ENCODE measurements at places on chromosomes 2 and 18.
A peak's percentile ranks its signal among the peaks of the same experiment; 100 is the strongest.

GRCh38 chr18:6807515-6808257 is 78.2 kb downstream of the ARHGAP28 start:
- no peak for DNase-seq

DNA sequence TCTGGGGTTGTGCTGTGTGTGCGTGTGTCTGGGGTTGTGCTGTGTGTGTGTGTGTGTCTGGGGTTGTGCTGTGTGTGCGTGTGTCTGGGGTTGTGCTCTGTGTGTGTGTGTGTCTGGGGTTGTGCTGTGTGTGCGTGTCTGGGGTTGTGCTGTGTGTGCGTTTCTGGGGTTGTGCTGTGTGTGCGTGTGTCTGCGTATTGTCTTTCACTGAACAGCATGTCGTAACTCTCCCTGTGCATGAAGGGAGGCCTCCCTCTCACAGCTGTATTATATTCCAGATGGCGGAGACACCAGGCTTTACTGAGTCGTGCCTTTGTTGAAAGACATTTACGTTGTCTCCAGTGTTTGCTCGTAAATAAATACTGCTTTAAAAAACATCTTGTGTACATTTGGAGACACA is 5.9 kb downstream of the ACKR3 start:
- no peak for DNase-seq

GRCh38 chr2:176584333-176584732 is 315.1 kb downstream of the MTX2 start:
- DNase-seq = no peak

GRCh38 chr2:8406271-8406670 is 275.6 kb upstream of the ID2 start:
- no peak for DNase-seq

- DNase-seq = no peak
Observed at GRCh38 chr2:109378682-109379081, 235.1 kb downstream of the SEPTIN10 start.

GRCh38 chr2:69154106-69154505 is 141.1 kb downstream of the ANTXR1 start:
- DNase-seq = no peak

GRCh38 chr2:7634409-7634808 is 717.2 kb downstream of the RNF144A start:
- DNase-seq = no peak

- no peak for DNase-seq
Observed at GRCh38 chr2:105895990-105896764, 151.5 kb downstream of the NCK2 start.

- DNase-seq = peak; percentile 79
Observed at GRCh38 chr2:112582314-112582746, 2.1 kb upstream of the CHCHD5 start.

All from SW 1271 (cell line).